Stromal cell of bone marrow (primary cell): ENCODE measurements at places on chromosomes 13 and 19.
A peak's percentile ranks its signal among the peaks of the same experiment; 100 is the strongest.

DNA sequence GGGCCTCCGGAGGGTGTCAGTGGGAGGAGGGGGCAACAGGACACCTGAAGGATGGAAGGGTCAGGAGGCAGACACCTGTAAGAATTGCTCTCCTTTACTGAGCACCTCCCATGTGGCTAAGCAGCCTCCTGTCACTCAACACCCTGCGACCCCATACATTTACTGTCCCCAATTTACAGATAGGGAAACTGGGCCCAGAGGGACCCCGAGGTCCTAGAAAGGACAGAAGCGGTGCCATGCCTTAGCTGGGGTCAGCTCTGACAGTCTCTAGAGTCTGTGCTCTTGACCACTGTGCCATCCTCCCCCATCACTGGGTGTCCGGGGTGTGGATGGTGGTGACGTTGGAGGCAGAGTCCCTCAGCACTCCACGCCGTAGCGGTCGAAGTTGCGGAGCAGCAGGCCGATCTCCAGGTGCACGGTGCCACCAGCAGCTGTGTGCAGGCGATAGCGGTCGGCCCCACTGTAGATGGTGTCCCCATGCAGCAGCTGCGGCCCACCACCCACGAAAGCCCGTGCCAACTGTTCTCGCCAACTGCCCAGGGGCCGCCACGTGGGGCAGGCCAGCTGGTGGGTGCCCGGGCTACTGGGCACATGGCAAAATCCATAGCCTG is 726 bp upstream of the TGFB1 start:
- no peak for DNase-seq

GRCh38 chr13:76790980-76791819 is 95.0 kb downstream of the KCTD12 start:
- DNase-seq = no peak

DNA sequence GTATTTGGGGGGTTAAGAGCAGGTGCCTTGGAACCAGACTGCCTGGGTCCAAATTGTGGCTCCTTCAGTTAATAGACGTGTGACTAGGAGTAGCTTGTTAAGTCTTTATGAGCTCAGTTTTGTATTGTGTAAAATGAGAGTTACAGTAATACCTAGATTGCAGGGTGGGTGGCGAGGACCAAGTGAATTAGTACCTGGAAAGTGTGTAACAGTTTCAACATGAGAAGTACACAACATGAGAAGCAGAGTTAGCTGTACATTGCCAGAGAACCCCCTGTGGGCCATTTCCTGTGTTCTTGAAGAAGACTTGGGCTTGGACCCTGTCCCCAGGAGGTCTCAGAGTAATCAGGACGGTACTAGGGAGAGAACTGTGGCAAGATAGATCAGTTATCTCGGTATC is 36.8 kb downstream of the PPP2R1A start:
- no peak for DNase-seq

GRCh38 chr19:7101498-7102253 is 32.2 kb downstream of the ZNF557 start:
- DNase-seq = no peak

DNA sequence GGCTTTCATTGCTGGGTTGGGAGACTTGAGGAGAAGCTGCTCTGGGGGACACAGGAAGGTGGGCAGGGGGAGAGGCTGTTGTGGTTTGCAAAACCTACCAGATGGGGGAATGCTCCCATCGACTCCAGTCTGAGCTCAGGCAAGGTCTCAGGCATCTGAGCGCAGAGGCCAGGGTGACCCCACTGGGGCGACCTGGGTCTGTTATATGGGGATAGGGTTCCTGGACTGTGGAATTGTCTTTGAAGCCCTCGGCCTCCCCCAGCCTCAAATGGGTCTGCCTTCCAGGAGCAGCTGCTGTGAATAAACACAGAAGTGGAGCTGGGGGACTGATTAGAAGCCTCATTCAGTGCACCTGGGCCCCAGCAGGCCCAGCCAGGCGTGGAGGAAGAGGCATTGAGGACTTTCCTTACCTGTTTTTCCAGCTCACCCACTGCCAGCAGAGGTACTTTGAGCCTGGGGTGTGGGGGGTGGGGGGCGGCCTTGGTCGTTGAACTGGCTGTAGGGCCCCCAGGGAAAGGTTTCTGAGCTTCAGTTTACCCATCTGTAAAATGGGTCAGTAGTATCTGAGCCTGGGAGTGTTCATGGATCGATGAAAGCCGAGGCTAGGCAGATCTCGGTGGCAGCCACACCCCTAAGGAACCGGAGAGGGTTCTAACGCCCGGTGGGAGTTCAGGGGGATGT is 1.4 kb downstream of the CERS4 start:
- DNase-seq = no peak

DNA sequence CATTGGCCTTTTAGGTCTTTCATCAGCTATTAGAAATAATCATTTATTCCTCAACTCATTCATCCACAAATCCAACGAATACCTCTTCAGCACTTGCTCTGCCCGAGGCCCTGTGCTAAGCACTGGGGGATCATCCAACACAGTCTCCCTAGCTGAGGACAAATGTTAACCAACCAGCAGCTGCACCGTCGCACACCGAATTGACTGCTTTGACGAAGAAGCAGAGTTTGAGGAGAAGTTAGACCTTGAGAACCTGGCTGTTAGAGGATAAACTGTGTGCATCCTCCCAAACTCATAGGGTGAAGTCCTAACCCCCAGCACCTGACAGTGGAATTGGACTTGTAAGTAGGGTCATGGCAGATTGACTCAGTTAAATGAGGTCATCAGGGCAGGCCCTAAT is 170.9 kb downstream of the USP12 start:
- DNase-seq = no peak

DNA sequence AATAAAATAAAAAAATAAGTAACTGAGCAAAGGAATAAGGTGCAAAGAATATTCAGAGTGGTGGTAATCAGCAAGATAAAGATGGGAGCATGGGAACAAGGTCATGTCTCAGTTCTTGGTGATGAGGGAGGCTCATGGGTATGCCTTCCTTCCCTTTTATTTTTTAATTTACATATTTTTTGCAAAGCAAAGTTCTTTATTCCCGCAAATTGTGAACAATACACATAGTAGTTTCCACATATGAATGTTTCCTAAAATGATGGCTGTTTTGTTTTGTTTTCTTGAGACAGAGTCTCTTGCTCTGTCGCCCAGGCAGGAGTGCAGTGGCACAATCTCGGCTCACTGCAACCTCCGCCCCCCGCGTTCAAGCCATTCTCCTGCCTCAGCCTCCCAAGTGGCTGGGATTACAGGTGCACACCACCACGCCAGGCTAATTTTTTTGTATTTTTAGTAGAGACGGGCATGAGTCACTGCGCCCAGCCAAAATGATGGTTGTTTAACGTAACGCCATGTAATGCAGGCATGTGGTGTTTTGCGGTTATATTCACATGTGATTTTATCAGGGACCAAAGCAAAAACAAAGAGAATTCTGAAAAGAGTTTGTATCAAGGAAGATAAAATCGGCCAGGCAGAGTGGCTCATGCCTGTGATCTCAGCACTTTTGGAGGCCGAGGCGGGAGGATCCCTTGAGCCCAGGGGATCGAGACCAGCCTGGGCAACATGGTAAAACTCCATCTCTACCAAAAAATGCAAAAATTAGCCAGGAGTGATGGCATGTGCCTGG is 4.5 kb upstream of the ADGRE2 start:
- no peak for DNase-seq

GRCh38 chr13:112910016-112910415 is 59.0 kb upstream of the MCF2L start:
- no peak for DNase-seq

DNA sequence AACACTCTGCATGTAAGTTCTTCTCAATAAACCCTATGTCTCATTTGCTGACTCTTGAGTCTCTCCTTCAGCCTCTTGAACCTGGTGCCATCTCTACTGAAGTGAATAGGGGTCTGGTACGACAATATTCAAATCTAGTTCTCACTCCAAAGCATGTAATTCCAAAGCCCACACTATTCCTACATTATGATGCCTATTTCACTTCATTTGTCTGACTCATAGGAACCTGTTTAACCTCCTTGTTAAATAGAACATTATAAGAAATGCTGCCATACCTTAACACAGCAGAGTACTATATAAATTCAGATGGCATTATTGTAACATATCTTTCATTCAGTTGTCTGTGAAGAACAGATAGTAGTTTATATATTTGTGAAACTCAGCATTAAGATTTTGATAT is 67.1 kb downstream of the STARD13 start:
- DNase-seq = no peak

- DNase-seq = peak; percentile 44
Measured at GRCh38 chr19:46221981-46222610, 7.4 kb upstream of the IGFL1 start.

GRCh38 chr13:81714513-81714912 is 1373.6 kb upstream of the SPRY2 start:
- DNase-seq = no peak

GRCh38 chr13:67574320-67575233 is 344.4 kb upstream of the PCDH9 start:
- DNase-seq = no peak

GRCh38 chr13:52048516-52048915 is 24.0 kb downstream of the UTP14C start:
- no peak for DNase-seq

DNA sequence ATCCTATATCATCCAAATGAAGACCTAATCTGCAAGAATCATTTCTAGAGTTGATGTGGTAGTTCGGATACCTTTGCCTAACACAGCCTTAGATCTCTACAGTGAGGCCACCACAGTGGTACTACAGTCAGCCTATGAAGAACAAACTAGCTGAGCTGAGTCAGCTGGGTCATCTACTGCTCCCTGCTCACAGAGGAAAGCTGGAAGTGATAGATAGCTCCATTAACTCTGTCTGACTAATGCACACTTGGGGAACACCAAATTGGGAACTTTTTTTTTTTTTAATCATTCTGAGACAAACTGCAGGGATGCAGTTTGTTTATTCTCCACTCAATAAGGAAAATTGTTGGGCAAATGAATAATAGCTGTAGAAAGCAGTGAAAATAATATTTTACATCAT is 1160.6 kb downstream of the PCDH9 start:
- no peak for DNase-seq

- DNase-seq = no peak
Measured at GRCh38 chr13:93173654-93174053, 53.0 kb upstream of the GPC6 start.

GRCh38 chr13:74667656-74668203 is 533.5 kb upstream of the KLF12 start:
- DNase-seq = no peak

- peak; percentile 98 for DNase-seq
Measured at GRCh38 chr19:31214086-31214485, 135.2 kb downstream of the TSHZ3 start.

DNA sequence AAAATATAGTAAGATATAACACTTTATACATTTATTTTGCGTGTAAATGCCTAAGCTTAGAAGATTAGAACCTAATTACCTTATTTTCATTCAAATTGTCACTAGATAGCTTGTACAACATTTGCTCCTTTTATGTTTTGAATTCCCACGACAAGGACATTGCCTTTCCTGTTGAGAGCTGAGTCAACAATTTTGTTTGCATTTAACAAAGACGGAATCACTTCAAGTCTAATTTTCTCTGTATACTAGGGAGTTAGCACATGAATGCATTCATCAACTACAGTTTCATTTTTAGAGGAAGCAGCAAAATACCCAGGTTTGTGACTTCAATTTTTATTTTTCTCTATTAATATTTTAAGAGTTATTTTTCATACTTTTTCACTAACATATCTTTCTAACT is 48.7 kb upstream of the PCCA start:
- no peak for DNase-seq

DNA sequence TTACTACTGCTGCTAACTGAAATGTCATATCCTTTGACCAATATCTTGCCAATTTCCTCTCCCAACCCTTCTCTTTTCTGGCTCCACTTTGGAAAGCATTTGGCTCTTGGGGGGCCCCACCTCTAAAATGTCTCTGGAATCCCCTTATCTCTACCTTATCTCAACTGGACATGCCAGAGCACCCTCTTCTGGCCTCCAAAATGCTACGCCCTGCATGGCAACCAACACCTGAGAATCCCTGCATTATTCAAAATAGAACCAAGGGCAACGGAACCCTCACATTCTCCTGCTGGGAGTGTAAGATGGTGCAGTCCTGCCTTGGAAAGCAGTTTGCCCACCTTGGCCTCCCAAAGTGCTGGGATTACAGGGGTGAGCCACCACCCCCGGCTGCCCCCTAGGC is 35.3 kb downstream of the CERS4 start:
- no peak for DNase-seq

DNA sequence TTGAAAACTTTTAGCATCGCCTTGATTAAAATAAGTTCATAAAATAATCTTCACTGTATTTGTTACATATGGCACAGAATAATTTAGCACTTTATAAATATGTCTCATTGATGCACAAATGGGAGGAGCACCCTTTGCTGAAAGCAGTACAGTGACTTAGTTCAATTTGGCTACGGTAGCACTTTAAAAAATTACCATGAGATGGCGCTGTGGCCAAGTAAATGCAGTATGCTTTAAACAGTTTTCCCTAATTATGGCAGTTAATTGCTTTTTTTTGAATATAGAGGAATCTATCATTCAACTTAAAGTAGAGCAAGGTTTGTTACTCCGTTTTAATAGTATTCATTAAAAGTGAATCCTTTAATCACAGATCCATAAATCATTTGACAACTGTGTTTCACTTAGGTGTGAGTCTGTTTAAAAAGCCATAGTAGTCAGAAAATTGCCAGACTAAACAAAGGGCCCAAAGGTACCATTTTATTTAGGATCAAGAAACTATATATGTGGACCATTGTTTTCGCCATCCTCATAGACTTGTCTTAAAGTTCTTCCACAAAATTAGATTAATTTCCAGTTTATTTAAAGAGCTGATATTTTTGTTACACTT is 34.7 kb upstream of the ESD start:
- DNase-seq = peak; percentile 13

DNA sequence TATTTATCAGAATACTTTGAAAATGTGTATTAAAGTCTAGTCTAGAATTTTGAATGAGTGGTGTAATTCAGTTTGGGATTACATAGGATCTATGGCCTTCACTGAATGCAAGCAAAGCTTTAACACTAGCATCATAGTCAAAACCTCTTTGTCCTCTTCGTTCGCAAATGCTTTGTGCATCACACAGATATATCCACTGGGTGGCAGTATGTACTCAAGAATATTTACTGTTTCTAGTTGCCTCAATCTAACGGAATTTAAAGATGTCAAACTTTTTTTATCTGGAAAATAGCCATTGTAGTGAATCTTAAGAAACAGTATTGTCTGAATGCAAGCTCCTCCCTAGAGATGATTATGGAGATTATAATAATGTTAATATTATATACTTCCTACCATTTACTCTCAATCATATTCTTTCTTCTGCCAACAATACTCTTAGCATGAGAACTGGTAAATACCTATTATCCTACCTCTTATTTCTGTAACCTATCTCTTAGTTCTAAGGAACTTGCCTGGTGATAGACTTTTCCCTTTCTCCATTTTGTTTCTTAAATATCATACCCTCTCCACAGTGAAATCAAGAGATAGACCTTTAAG is 25.8 kb downstream of the LACC1 start:
- peak; percentile 55 for DNase-seq

- no peak for DNase-seq
Measured at GRCh38 chr19:651114-651818, 11.6 kb downstream of the FGF22 start.
